ENCODE measurements at places on chromosomes 16 and 17.
A peak's percentile ranks its signal among the peaks of the same experiment; 100 is the strongest.

DNA sequence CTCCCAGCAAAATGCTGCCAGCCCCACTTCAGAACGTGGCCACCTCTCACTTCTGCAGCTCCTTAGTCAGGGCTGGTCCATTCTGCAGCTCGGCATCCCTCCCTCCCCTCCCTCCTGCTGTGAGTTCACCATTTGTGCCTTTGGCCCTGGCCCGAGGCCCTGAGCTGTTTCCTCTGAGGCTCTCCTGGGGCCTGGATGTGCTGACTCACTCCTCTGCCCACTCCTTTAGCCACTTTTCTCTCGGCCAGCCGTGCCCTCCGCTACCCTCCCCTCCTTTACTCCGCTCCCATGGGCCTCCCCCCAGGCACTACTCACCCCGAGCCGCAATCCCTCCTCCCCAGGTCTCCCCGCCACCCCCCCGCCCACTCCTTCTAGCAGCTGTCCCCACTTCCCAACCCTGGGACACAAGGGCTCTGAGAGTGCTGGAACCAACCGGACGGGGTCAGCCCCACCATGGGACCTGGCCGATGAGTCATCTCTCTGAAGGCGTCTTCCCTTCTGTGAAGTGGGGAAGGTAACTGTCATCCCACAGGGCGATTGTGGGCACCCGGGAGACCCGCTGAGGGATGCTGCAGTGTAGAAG is 11.5 kb downstream of the KCNG4 start:
- no peak for DNase-seq

DNA sequence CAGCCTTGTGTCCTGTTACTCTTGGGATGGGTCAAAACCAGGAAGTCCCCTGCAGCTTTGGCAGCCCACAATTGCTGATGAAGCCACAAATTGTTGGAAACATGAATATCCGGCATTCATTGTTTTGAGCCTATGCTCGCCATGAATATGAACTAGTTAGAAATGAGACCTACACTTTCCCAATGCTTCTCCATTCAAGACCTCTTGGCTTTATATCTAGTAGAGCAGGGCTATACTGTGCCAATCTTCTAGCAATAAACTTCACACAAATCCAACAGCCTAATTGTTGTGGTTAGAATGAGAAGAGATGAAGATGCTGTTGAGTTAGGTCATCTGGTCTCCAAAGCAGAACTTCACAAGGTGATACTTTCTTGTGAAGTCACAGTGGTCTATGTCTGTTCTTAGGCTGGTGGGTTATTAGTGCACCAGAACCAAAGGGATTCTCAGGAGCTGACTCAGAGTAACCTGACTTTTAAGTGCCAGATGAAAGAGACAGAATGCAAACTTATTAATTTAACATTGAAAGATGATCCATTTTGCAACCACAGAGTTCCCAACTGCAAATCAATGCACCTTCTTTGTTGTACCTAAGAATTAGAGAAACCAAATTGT is 13.7 kb upstream of the KRT23 start:
- no peak for DNase-seq

- DNase-seq, result no peak
Observed at GRCh38 chr16:55453909-55454308, 25.1 kb upstream of the MMP2 start.

- peak; percentile 59 for DNase-seq
Observed at GRCh38 chr16:278863-279366, 1.5 kb upstream of the ARHGDIG start.

GRCh38 chr16:56617212-56618085 is 8.1 kb upstream of the MT1E start:
- peak; percentile 66 for DNase-seq

DNA sequence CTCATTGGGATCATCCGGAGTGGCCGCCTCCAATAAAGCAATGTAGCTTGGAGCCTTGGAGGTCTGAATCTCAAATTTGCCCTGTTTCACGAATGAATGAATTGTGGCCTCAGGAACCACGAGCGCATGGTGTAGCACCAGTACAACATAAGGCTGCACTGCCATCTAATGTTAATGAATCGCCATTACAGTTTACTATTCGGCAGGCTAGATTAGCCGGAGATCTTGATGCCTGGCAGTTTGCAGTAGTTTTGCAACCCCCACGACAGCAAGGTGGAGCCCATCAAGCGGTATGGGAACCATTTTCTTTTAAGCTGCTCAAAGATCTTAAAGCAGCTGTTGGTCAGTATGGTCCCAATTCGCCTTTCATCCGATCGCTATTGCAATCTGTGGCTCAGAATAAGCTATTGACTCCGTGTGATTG is 18.8 kb downstream of the ALOX15B start:
- peak; percentile 63 for DNase-seq

- no peak for DNase-seq
Observed at GRCh38 chr17:78304549-78305037, 55.3 kb downstream of the SOCS3 start.

DNA sequence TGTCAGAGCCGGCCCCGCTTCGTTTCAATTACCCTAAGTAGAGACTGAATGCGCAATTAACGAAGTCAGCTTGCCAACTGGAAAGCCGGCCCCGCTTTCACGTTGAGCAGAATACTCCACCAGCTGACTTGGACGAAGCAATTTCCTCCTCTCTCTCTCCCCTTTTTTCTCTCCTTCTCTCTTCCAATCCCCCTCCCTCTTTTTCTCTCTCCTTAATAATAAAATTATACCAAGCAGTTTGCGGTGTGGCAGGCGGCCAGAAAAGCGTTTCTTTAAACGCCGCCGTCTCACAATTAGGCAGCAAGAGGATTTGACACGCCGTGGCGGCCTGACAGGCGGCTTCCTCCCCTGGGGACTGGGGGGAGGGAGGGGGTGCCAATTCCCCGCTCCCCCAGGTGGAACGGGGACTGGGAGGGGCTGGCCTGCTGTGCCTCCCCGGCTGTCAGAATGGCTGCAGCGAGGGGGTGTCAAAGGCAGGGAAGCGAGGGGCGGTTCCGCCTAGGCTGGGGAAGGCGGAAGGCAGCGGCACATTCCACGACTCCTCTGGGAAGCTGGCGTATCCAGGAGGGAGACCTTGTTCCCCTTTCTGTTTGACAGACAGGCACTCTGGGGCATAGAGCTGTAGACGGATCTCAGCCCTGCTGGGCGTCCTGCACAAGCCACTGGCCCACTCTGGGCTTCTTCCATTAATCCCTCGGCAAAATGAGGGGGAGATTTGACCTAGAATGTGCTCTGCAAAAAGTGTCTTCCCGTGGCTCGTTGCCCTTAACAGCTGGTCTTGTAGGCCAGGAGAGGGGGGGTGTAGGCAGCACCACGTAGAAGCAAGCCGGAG is 52.7 kb downstream of the SREBF1 start:
- no peak for DNase-seq

All from stimulated activated naive CD8-positive, alpha-beta T cell treated with anti-CD3 and anti-CD28 coated beads, Interleukin-15, amount 100 ng/mL, for 72 hours (primary cell).